ENCODE measurements at places on chromosomes 3 and 15.

- DNase-seq = no peak
Measured at GRCh38 chr3:5489536-5489935, 302.0 kb downstream of the EDEM1 start.

DNA sequence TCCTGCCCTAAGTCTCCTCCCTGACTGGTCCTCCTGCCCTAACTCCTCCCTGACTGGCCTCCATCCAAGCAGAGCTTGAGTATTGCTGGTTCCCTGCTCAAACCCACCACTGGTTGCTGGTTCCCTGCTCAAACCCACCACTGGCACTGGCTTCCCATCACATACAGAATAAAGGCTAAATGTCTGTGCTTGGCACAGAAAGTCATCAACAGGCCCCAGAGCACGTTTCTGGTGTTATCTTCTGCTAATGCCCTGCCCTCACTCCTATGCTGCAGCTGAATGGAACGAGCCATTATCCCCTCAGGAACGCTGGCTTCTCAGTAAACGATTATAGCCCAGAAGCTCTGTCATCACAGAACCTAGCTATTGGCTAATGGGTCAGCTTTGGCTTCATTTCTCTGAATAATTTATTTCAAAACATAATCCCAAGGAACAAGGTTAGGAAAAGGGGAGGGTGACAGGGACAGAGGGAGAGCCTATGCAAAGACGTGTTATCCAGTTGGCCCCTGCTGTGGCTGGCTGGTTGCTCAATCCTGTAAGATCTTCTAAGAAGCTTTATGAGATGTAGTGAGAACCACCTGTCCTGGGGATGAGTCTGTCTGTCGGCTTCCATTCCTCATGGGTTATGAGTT lies 6.3 kb upstream of the MUC20 start:
- DNase-seq = no peak

DNA sequence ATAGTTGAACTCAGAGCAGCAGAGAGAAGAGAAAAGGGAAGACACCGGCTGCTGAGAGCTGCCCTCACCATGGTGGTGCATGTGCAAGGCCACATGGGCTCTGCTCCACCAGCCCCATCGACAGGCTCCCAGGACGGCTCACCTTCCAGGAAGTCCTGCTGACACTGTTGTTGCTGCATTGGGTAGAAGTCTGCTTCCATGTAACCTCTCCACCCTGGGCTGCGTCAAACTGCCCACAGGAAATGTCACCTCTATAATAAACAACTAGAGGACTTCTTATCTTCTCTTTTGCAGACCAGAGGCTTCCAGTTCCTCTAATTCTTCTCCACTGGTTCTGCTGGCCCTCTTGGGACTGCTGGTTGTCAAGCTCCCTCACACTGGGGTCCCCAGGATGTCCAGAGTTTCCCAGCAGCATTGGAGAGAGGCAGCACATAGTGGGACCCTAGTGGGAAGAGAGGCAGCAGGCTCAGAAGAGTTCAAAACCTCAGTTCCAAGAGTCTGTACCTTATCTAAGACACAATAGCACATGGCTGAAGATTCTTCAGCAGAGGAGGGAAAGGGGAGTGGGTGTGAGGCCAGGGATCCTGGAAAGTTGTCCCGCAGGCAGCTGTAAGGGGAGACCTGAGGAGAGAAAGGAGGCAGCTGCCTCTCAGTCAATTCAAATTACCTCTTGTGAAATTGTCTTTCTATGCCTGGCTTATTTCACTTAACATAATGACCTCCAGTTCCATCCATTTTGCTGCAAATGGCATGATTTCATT lies 5.8 kb upstream of the CCR3 start:
- no peak for DNase-seq

DNA sequence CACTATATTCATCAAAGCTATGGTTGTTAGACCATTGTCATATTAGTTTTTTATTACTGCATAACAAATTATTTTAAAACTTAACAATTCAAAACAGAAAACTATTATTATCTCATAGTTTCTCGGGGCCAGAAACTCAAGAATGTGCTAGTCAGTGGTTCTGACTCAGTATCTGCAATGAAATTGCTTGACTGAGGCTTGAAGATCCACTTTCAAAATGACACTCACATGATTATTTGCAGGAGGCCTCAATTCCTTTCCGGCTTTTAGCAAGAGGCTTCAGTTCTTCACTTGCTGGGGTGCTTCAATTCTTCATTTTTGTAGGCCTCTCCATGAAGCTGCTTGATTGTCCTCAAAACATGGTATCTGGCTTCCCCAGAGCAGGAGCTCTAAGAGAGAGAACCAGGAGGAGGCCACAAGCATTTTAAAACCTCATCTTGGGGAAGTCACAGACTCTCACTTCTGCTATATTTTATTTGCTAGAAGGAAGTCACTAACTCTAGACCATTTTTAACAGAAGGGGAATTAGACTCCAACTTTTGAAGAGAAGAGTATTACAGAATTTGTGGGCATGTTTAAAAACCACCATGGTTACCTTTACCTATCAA lies 383.7 kb downstream of the MFSD1 start:
- no peak for DNase-seq

DNA sequence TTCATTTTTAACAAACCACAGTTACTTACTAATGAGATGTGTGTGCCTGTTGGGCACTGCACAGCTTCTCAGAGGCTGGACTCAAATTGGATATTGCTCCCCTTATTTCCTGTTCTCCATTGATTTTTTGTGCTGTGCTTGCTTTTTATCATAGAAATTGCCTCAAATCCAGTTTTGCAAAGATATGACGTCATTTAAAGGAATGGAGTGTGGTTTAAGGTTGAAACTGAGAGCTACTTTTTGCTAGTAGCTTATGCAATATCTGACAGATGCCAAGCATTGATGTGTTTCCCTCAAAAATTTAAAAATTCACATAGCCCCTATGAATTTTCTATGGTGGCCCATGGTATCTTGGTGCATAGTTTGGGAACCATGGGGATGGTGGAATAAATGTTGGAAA lies 67.7 kb upstream of the ROPN1 start:
- DNase-seq = no peak

GRCh38 chr15:23857028-23857641 lies 170.0 kb upstream of the NDN start:
- DNase-seq = no peak

GRCh38 chr3:127758013-127758412 lies 64.3 kb downstream of the MGLL start:
- no peak for DNase-seq

DNA sequence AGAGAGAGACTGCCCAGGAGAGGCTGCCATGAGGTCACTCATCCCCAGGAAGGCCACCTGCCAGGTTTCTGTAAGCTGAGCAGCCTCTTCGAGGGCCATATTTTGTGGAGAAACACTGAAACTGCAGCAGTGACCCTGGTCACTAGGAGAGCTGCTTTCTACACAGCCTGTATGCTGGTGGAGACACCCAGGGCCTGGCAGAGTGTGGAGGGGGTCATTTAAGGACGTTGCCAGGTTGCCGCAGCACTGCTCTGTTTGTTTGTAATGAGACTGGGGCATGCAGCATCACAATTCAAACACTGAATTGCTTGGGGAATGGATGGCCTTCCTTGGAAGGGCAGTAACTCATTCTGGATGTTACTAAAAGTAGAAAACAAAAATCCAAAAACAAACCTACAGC lies 104.9 kb upstream of the TRIM42 start:
- DNase-seq = no peak

- no peak for DNase-seq
Measured at GRCh38 chr3:38149708-38150107, 11.2 kb downstream of the MYD88 start.

DNA sequence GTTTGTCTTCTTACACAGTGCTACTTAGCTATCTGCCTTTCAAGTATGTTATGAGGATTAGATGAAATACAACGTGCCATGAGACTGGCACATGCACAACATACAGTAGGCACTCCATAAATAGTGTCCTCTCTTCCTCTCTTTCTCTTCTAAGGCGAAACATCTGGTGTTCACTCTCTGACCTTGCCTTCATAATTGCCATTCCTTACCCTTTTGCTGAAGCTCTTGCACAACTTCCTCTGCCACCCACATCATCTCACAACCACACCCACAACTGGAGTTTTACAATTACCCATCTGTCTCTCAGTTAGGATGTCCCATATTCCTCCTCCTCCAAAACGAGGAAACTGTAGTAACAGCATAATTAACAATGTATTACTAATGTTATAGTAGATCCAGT lies 26.4 kb upstream of the ACP3 start:
- DNase-seq = no peak

DNA sequence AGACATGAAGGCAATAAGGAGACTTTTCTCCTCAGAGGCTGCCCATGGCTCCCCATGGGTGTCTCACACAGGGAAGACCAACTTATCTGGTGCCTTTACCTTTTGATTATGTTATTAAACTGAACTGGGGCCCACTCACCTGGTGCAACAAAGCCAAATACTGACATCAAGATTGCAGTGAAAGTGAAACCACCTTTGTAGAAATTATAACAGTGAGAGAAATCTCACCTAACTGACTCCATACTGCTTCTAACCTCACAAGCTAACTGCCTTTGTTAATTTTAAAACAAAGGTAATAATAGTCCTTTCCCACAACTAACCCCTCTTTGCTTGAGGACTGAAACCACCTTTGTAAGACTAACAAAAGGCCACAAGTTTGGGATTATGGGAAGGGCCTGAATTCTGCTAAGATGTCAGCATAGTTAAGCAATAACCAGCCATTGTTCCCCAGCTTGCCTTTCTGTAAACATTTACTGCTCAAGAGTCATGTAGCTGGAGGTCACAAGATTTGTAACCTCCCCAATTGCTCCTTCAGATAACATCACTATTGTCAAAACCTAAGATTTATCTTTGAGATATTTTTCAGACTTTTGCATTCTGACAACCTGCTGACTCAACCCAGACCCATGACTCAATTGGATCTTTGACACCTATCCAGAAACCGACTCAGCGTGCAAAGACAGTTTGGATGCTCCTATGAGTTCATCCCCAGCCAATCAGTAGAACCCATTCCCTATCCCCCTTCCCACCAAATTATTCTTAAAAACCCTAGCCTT lies 420.3 kb upstream of the CFAP20DC start:
- no peak for DNase-seq

DNA sequence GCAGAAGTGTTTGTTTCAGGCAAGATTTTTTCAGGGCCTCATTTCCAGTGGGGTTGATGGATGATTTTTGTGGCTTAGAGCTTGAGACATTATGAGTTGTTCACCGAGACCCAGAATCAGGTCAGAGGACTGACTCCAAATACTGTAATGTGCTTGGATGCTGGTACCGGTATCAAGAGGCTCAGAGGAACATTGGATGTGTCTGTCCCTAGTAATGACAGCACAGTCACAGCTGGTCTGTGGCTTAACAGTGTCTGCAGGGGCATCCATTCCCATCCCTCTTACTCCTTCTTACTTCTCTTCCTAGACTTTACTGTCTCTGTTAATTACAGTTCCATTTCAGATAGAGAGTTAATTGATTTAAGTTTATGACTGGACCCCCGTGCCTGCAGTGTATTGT lies 107.8 kb downstream of the PTPRG start:
- DNase-seq = no peak

DNA sequence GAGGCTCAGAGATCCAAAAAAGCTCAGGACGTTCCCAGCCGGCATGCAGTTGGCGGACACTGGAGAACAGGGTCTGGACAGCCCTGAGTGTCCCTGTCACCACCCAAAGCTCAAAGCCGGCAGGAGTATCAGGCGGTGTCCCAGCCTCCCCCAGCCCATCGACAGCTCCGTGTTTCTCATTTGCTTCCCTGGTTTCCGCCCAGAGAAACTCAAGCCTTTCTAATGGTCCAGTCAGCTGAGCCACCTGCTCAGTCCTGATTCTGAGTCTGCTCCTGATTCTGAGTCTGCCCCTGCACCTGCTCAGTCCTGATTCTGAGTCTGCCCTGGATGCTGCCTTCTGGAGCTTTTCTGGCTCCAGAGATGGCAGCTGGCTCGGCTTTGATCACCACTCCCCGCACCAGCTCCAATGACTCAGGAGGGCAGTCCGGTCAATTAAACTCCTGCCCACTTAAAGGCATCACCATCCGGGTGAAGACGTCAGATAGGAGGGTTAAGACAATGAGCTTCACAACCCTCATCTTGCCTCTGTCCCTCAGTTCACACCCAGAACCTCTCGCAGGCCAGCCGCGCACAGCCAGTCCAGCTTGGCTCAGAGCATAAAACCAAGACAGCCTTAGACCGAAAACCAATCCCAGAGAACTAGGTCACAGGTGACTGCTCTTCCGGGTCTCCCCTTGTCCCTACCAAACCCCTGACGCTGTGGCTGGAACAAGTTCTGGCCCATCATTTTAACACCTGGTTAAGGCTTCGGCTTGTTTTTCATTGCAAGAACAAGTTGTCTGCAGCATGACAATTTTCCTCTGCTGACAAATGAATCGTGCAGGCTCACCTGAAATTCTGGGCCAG lies 6.8 kb downstream of the PCSK6 start:
- no peak for DNase-seq

DNA sequence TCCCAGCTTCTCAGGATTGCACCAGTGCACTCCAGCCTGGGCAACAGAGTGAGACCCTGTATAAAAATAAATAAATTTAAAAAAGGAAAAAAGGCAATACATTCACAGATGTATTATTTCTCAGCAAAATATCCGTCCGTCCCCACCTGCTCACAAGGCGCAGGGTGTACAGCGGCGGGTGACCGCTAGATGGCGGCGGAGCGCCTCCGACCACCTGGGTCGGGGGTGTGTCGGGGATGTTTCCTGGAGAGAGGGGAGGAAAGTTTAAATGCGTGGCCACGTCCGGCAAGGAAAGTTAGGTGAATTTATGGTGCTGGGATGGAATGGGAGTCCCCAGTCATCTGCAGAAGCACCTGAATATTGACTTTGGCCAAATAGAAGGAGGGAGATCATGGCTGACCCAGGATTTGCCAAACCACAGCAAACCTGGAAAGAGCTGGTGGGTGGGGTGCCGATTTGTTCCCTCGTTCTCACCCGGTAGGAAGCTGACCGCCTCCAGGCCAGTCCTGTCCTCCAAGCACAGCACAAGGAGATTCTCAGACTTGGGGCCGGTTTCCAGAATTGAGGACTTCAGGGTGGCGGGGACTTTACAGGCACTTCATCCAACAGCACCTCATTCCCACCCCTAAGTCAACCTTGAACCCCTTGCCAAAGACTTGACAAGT lies 88.3 kb downstream of the TMEM266 start:
- no peak for DNase-seq

- no peak for DNase-seq
Measured at GRCh38 chr3:184945886-184946625, 134.1 kb downstream of the VPS8 start.

- no peak for DNase-seq
Measured at GRCh38 chr3:9078561-9079240, 115.4 kb upstream of the RAD18 start.

DNA sequence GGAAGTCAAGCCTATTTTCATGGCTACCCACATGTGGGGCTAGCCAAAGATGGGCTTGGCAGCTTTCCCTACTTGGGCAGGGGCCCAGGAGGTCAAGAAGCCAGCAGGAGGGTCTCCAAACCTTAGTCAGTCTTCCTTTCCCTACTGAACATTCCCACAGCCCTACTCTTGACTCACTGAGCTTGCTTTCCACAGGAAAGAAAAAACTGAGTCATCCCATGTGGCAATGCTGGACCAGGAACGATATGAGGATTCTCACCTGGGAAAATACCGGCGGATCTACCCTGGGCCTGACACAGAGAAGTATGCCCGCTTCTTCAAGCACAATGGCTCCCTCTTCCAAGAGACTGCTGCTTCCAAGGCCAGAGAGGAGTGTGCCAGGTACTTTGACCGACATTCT lies 3.7 kb upstream of the NGRN start:
- no peak for DNase-seq

All from retinal pigment epithelial cell (primary cell).